Keratinocyte (primary cell): ENCODE measurements at places on chromosomes 7 and 10.
A peak's percentile ranks its signal among the peaks of the same experiment; 100 is the strongest.

- no peak for DNase-seq
These were observed 43.6 kb downstream of the ADRB1 start for GRCh38 chr10:114087255-114087654.

- DNase-seq = no peak
These were observed 8.6 kb downstream of the TSPAN13 start for GRCh38 chr7:16762177-16762576.

DNA sequence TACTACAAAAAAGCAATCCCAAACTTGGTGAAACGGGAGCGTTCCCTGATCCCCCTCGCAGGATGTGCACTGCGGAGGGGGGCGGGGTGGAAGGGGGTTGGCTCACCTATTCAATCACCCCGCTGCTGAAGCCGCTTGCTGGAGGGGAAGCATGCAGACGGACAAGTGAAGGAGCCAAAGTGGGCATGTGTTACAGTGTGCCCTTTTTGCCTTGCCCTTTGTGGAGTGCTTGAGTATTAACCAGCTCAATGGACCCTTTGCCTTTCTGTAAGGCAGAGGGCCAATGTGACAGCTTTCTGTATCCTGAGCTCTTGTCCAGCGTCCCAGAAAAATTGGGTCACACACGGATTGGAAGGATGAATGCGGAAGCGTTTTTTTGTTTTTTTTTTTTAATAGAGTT is 348.9 kb upstream of the NPSR1 start:
- no peak for DNase-seq

- DNase-seq = no peak
These were observed 639.7 kb upstream of the AUTS2 start for GRCh38 chr7:68958571-68958970.

DNA sequence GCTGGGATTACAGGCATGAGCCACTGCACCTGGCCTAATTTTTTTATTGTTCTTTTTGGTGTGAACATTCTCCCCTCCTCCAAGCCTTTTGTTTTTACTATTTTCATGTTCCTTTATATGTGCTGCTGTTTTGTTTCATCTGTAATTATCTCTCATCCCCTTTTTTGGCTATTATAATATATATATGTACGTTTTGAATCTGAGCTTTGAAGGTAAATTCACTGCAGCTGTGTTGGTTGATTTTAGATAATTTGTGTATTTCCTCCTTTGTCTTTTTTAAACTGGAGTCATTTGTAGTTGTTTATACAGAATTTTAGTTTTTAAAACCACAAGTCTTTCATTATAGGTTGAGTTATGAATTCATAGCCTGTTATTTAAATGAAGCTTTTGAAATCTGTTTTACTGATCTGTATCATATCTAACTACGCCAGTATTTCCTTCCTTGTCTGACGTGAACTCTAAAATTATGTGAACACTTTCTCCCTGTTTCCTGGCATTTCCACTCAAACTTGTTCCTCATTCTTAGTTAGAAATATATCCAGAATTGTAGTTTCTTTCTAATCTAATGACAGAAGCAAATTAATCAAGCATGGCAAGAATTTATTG is 54.9 kb downstream of the PTEN start:
- DNase-seq = no peak

- DNase-seq = no peak
These were observed 6.4 kb upstream of the PON2 start for GRCh38 chr7:95441042-95441823.

- no peak for DNase-seq
These were observed 47.1 kb upstream of the LRRC4 start for GRCh38 chr7:128078309-128078708.

DNA sequence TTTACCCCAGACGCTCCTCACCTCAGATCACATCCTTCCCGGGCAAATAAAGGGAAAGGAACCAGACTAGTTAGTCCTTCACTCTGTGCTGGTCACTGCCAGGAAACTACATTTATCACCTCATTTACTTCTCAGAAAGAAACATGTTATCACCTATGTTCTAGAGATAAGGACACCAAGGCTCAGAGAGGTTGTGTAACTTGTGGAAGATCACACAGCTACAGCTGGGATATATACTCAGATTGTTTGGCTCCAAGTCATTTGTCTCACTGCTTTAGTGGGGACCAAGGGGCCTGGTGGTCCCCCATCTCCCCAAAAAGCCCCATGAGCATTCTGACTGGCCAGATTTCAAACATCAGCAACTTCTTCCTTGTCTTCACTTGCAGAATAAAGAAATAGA is 17.5 kb upstream of the BTBD16 start:
- no peak for DNase-seq

- no peak for DNase-seq
These were observed 36.5 kb downstream of the RPA3 start for GRCh38 chr7:7681936-7682329.

GRCh38 chr7:114450431-114450830 is 35.8 kb downstream of the FOXP2 start:
- DNase-seq = no peak

- no peak for DNase-seq
These were observed 93.9 kb downstream of the LYZL2 start for GRCh38 chr10:30535677-30536076.

DNA sequence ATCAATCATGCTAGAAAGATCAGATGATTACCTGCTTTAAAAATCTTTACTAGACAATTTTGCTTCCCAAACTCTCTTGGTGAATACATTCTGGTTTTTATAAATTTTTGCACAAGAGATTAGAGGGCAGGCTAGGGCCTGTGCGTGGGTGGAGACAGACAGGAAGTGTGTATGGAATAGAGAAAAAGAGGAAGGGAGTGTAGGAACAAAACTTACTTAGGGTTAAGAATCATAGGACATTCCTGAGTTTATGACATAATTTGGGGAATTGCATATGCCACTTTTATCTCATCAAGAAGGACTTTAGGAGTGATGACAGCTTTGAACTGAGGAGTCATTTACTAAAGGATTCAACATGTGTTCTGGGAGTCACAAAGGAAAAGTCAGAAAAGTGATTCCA is 31.3 kb downstream of the LAMB1 start:
- DNase-seq = peak; percentile 70

DNA sequence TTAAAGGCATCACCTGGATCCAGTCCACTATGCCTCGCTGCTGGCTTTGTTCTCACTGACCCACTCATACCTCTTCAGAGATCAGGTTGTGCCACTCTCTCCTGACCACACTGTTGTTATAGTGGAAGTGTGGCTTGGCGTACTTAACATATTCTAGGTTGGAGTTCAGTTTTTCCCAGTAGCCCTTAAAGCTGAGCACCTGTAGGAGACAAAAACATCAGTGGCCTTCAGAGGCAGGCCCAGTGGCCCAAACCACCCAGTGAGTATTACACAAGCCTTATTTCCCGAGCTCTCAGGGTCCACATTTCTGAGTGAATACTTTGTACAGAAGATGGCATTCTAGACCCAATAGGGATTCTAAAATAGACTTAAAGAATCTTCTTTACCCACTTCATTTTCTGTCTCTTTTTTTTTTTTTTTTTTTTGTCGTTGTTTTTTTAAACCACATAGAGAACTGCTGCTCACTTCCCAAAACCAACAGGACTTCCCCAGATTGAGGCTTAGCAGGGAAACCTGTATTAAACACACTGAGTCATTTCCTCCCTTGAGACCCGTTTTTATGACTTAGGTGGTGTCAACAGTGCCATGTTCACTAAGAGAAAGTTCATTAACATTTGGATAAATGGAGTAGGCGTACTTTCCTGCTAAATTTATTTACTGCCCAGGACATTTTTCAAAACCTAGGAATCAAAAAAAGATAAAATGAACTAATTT is 85.8 kb downstream of the GSAP start:
- DNase-seq = no peak

DNA sequence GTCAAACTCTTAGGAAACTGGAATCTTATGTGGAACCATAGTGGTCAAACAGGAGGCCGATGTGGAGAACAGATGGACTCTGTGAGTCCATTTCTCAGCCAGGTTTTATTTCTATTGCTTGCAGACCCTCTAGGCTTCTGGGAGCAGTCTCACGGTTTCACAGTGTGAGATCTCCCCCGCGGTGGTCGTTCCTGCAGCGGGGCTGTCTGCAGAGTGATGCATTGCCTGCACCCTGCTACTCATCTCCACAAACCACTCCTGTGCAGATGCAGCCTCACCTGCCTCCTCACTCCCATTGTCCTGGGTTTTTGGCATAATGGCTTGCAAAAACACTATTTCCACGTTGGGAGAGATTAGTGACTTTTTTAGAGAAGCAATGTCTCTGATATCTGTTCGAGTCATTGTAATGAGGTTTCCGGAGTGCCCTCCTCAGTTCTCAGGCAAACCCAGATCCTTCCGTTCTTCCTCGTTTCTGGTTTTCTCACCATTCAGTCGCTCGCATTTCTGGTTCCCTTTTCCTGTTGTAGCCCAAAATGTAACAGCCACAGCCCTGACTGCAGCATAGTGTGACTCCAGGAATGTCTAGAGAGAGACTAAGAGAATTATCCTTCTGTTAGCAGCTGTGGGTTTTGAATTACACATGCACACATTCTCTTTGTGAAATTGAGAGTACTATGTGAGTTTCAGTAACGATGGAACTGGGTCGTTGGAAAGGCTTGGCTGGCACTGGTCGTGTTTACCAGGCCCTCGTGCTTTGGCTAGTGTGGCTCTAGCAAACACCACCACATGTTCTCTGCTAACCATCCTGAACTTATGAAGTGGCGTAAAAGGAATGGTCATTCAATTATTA is 30.2 kb downstream of the ACADSB start:
- no peak for DNase-seq

- DNase-seq = no peak
These were observed 182.9 kb downstream of the MYOF start for GRCh38 chr10:93299195-93299594.

- DNase-seq = peak; percentile 85
These were observed 13.1 kb upstream of the CAMK2G start for GRCh38 chr10:73887294-73888039.

- no peak for DNase-seq
These were observed 295.8 kb upstream of the LRRTM3 start for GRCh38 chr10:66629996-66630395.

GRCh38 chr10:60718886-60719285 is 59.4 kb upstream of the CDK1 start:
- DNase-seq = no peak

- DNase-seq = peak; percentile 15
These were observed 2.0 kb downstream of the SAMD9 start for GRCh38 chr7:93115796-93116195.

DNA sequence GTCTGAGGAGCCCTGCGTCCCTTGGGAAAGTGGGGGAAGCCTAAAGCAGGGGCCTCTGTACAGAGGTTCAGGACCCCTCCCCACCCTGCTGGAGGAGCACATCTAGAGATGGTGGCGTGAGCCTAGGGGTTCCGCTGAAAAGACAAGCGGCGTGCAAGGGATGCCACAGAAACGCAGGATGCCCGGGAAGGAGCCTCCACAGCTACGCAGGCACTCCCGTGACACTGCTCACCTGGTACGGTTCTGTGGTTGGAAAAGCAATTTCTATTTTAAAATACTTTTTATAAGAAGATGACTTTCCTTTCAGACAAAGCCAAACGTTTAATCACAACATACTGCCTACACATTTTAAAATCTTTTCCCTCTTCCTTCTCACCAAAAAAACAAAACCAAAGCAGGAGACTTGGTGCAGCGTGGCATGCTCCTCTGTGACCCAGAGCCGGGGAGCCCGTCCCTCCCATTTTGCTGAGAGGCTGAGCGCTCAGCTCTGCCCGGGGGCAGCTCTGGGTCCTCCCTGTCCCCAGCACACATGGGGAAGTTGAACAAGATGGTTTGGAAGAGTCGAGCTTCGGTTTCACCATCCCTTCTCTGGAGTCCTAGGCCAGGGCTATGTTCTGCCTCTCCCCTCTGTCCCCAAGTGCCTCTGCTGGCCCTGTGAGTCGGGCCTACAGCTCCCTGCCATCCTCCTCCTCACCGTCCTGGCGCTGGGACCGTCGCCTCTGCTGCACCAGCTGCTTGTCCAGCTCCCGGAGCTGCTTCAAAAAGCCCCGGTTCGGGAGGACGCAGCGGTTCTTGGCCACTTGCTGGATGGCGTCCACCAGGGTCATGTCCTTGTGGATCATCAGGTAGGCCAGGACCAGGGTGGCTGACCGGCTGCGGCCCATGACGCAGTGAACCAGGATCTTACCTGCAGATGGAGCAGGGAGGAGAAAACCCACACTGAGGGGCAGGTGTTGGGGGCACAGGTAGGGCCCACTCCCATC is 74.0 kb upstream of the SAMD8 start:
- DNase-seq = no peak

DNA sequence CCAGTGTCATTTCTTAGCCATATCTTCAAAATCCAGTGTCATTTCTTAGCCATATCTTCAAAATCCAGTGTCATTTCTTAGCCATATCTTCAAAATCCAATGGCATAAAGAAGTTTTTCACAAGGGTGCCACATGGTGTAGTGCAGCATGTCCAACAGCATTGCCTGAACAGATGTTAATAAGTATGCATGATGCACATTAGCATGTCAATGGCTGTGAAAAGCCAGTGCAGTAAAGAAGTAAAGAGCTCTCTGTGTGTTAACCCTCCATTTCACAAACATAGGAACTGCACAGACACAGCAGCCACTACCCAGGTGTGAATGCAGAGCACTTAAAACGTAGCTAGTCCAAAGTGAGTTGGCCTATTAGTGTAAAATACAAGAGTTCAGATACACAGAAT is 89.8 kb downstream of the GNAI1 start:
- no peak for DNase-seq

DNA sequence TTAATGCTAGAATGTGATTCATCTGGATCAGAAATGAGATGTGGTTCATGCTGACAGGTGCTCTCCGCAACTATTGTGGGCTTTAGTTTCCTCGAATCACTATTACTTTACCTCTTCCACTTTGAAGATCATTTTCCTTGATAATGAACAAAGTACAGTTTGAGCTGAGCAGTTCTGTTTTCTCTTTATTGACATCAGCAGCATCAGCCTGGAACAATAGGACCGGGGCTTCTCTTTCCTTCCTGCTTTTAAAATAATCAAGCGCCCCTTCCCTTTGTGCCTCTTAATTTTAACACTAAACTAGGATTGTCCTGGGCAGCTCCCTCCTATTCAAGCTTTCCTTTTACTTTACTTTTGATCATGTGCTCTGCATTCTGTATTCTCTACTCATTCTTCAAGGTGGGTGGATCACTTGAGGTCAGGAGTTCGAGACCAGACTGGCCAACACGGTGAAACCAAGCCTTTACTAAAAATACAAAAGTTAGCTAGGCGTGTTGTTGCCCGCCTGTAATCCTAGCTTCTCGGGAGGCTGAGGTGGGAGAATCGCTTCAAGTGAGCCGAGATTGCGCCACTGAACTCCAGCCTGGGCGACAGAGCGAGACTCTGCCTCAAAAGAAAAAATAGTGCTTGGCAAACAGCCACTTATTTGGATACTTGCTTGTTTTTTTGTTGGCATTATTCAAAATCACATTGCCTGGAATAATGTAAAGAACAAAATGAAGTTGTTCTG is 67.0 kb upstream of the RHEB start:
- DNase-seq = no peak

GRCh38 chr7:1144269-1144771 is 15.7 kb downstream of the ZFAND2A start:
- DNase-seq = no peak

GRCh38 chr7:96832092-96832662 is 122.5 kb upstream of the SEM1 start:
- DNase-seq = no peak

DNA sequence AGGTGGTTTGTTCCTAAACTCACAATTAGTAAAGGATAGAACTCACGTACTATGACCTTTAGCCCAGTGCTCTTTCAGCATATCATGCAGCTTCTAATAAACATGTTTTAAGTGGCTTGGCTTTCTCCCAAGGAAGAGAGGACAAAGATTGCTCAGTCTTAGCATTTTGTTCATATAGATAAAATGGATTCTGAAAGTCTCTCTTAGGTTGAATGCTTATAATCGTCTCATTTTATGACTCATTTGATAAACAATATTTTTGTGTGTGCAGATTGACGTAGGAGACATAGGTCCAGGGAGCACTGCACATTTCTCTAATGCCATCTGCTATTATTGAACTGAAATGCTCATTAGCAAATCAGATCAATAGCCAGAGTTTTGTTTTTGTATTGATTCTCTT is 44.8 kb downstream of the GNAT3 start:
- DNase-seq = no peak
